ENCODE measurements at places on chromosomes 3 and 15. TPM values are rescaled to one million over a fixed set of nuclear protein-coding genes. Genes with fewer than 3 reads are reported as not detected.

GRCh38 chr3:70550723-70551319, 238.4 kb upstream of the MDFIC2 start:
- peak; percentile 75 for DNase-seq

DNA sequence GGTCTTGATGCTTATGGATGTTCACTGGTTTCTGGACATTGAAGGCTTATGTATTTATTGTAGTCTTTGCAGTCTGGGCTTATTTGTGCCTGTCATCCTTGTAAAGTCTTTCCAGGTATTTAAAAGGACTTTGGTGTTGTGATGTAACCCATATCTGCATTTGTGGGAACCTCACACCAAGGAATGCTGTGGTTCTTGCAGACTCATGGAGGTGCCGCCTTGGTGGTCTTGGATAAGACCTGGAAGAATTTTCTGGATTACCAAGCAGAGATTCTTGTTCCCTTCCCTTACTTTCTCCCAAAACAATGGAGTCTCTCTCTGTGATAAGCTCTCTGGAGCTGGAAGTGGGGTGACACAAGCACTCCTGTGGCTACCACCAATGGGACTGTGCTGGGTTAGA, 363.5 kb upstream of the NECTIN3 start:
- no peak for DNase-seq

Gene CCNL1
- total RNA-seq, result 20.2 TPM

- no peak for DNase-seq
These were observed 104.2 kb upstream of the SPRED1 start for GRCh38 chr15:38148471-38148870.

GRCh38 chr3:42493798-42494151, 8.7 kb upstream of the VIPR1 start:
- DNase-seq, result no peak

Gene PPARG
- total RNA-seq, result 23.6 TPM

DNA sequence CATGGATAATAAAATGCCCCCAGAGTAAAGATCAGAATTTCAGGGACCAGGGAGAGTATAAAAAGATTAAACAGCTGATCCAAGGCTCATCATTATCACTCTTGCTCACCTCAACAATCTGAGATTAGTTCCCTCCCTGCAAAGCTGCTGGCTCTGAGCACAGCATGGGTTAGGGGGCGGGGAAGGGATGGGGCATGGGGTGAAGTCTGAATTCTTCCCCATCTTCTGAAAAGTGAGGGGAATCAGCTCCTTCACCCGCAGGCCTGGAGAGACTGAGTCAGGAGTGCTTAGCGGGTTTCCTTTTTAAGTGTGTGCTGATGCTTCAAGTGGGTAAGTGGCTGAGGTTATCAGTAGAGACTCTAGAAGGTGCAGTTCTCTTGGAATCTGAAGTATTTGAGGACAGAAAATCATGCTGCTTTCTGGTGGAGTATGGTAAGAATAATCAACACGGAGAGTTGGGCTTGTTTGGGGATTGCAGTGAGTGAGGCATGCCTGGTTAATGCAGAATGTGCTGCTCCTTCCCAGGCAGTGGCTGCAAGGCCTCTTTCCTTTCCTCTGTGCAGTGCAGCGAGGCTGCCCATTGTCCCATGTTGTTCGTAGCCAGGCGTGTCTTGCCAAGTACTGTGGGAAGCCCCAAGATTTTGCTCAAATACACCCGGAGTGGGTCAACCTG, 59.2 kb upstream of the TRAK1 start:
- DNase-seq, result no peak

- no peak for DNase-seq
These were observed 123.7 kb downstream of the MECOM start for GRCh38 chr3:169539856-169540255.

- DNase-seq, result no peak
These were observed 229.2 kb upstream of the MME start for GRCh38 chr3:154850921-154851320.

DNA sequence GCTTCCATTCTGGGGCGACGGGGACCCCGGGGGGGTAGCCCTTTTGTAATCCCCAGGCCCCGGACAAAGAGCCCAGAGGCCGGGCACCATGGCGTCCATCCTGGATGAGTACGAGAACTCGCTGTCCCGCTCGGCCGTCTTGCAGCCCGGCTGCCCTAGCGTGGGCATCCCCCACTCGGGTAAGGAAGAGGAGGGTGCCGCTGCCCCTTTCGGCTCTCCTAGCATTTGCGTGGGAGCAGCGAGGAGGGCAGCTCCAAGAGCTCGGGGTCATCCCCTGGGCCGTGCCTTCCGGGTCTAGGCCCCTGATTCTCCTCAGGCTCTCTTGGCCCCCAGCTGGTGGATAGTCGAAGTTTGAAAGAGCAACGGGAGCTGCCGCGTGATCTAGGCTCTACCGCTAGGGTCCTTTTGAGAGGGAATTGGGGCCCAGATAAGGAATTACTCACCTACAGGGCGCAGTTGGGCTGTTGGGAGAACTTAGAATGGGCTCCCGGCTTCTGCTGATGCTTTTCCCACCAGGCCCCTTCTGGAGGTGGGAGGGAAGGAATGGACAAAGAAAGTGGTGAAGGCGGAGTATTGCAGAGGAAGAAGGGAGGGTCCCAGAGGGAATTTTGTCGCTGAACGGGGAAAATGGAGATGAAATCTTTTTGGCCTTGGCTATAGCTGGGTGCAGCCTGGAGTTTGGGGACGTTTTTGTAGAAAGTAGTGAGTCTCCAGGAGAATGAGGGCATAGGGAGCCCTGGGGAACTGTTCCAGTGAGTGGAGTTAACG, 615 bp downstream of the VPS18 start:
- peak; percentile 61 for DNase-seq

Gene TRPM7
- total RNA-seq, result 27.9 TPM

Gene ACAN
- 0.13 TPM for total RNA-seq

DNA sequence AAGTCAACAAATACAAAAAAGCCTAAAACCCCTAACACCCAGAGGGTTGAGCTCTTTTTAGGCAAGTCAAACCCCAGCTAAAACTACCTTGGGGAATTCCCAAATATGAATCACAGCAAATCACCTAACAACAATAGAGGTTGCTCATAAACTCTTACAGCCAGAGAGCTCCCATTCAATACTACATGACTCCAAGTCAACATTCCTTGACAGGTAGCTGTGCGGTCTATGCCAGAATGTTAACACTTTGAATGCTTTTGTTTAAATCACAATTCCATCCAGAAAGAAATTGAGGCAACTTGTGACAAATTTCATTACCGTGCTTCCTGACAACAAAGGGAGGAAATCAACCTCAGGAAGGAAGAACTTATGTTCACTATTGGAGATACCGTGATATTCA, 7.5 kb upstream of the UACA start:
- DNase-seq, result no peak

All from Right ventricle myocardium superior (tissue), 1 donor.